ENCODE measurements at places on chromosomes 13 and 19.

GRCh38 chr19:40278361-40279035, 6.6 kb downstream of the AKT2 start:
- no peak for DNase-seq

- peak; percentile 92 for DNase-seq
These were observed 18.7 kb downstream of the CACNG7 start for GRCh38 chr19:53927739-53928138.

- no peak for DNase-seq
These were observed 380 bp upstream of the MRPL54 start for GRCh38 chr19:3762130-3762473.

DNA sequence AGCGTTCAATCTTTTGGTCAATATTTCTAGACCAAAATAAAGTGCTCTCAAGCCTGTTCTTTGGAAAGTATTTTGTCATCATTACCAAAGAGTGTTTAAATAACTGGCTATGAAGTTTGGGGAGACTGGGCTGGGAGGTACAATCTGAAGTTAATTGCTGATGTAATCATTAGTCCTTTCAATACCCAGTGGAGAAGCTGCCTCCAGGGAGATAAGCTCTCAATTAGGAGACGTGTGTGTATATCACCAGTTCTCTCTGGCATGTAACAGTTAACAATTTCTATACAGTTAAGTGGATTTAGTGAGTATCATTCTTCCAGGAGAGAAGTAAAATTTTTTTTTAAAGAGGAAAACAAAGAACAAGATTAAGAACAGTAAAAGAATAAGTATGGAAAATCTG, 1.4 kb downstream of the COL4A1 start:
- DNase-seq: no peak

GRCh38 chr13:25943658-25944057, 108.2 kb downstream of the SHISA2 start:
- no peak for DNase-seq

DNA sequence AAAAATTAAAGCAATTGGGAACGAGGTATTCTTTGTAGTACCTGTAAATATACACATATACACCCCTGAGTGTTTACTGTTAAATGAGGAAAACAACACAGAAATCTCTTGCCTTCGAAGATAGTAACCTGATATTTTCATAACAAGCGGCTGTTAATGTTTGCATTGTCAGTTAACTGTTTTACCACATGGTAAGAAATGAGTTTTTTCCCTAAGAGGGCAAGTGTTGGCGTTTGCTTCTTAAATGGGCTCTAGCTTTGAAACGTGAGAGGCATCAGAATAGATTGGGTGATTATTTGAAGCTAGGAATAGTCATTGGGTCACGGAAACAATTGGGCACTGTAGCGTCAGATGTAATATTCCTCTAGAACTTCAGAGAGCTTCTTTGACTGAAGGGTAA, 22.0 kb upstream of the UPF3A start:
- no peak for DNase-seq
